ENCODE measurements at places on chromosomes 2 and 18.

DNA sequence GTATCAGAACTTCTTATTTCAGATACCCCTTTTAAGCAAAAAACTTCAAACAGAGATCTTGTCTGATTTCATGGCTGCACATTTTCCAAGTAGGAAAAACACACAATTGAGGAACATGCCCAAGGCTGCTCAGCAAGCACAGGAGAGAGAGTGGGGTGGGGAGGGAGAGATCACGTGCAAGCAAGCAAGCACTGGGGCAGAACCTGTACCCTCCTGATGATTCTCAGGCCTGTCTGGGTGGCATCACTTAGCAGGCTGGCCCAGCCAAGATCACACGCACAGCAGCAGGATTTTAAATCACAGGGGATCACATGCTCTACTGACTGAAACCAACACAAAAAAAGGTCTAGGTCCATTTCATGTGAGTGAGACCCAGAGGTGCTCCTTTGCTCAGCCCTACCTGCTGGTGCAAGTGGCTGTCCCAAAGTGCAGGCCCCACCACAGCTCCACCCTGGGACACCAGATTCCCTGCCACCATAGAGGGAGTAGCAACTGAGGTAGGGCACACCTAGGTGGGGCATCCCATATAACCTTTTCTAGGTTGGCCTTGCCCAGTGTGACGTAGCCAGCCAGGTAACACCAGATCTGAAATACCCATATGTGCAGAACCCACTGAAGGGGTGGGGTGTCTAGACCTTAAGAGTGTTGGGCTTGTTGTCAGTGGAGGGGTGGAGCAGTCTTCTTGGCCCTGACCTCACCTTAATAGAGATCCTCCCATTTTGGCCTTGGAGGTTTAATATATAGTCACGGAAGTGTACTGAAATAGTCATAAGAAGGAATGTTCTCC, 1.8 kb upstream of the LYPD6B start:
- DNase-seq: no peak

- no peak for DNase-seq
Measured at GRCh38 chr2:61949458-61949713, 43.9 kb downstream of the COMMD1 start.

DNA sequence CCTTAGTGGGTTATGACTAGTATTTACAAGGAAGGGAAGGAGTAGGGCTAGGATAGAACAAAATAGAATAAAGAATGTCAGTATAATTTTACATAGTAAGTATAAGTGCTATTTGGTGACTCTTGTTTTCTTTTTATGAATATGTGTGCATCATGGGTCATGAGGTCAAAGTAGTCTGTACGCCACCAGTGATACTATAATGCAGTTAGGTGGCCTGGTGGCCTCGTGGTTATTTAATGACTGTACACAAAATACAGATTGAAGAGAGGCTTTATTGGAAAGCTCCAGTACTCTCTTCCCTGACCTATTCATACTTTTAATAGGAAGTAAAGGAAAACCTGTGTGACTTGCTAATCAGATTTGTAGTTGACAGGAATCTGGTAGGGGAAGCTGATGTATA, 27.3 kb downstream of the CAB39 start:
- no peak for DNase-seq

DNA sequence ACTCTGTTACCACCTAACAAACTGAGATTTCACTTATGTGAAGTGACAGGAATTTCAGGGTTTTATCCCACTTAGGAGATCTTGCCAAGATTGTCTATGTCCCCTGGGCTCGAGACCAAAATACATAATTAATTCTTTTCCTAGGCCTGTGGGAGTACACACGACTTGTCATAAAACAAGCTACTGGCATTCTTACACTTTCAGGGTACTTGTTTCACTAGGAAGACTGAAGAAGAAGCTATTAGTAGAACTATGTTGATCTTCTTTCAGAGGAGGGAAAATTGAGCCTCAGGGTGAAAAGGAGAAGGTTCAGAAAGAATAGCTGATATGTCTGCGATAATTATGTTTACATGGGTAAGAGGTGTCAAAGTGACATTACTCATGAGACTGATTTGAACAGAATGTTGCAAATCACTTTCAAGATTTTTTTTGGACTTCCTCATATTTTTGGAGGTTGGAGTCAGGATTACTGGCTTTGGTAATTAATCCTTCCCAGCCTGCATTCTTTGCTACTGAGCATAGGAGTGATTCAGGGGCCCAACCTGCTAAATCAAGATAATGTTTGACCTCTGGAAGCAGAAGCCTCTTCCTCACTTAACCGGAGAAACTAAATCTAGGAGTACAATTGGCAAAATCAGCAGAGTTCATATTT, 240.0 kb upstream of the NT5C1B start:
- DNase-seq: no peak

DNA sequence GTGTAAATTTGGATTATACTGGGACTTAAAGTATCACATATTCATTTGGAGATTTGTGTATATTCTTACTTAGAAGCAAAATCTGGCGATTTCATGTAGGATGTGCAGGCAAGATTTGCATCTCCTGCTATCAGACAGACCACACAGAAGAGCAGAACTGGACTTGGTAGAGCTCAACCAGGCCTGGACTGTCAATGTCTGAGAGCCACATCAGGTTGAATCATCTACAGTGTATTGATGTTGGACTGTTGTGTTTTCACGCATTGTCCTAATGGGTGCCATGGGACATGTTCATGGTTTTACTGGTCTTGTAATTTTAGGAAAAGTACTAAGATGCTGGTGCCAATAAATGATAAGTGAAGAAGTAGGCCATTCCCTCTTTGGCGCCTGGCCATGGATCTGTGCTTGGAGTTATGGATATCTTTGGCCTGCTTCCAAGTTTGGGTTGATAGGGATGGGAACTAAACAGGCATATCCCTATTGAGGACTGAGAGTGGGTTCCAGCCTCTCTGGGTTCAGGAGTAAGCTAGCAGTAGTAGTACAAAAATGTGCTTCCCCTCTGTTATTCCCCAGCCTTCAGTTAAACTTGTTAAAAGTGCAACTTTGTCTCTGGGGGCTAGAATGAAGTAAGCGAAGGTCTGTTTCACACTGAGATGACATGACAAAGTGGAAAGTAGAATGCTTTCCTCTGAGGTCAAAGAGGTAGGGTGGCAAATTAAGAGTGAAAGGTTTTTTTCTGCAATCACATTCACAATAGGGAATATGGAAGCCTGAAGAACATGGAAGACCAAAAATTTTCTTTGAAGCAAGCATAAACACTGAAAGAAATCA, 49.2 kb upstream of the NEMP2 start:
- no peak for DNase-seq

- no peak for DNase-seq
Measured at GRCh38 chr2:221429741-221430491, 142.2 kb downstream of the EPHA4 start.

DNA sequence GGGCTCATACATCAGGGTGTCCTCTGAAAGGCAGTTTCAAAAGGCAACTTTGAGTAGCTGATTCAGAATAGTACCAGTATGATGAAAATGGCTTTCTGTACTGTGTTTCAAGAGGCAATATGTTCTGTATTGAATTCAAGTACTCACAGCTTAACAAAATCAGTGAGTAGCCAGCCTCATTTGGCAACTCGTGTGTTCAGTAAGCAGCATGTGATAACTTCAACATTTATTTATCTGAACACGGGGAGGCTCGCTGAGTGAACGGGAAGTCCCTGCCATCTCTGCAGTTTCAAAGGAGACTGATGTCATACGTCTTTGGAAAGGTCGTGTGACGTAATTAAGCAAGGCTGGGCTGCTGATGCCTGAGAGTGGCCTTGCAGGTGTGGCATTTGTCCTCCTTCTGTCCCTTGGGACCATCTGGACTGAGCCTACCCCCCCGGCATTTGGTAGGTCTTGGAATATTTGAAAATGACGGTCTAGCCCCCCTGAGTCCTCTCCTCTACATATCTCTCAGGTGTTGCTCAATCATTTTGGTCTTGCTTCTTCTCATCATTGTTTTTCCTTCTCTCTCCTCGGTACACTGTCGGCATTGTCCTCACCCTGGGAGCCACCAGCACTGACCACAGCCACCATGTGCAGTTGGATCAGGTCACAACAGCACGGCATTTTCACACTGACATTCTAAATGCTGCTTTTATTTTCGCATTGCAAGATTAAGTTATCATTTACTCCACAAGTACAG, 62.8 kb downstream of the SMIM21 start:
- no peak for DNase-seq

- DNase-seq: no peak
Measured at GRCh38 chr2:169609264-169609663, 25.1 kb downstream of the PPIG start.

DNA sequence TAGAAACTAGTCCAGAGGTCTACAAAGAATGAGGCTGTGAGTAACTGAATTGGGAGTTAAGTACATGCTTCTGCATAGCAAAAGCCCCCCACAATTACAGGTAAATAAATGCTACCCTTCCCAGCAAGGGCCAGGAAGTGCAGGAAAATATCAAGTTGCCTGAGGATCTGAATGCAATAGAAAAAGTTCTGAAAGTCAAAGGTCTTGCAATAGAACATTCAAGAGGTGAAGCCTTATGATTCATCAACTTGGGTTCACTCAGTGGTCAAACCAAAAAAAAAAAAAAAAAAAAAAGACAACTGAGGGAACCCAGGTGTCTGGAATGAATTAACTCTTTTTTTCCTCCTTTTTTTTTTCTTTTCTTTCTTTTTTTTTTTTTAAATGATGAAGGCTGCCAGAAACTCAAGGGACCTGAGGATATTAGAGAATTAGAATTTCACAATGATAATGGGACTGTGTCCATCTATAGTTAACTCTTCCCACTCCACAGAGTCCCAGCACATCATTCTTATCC, 42.9 kb upstream of the RFX8 start:
- no peak for DNase-seq

GRCh38 chr2:36553683-36554082, 44.3 kb downstream of the FEZ2 start:
- DNase-seq: no peak

- DNase-seq: no peak
Measured at GRCh38 chr18:69035756-69036155, 237.9 kb downstream of the CCDC102B start.

DNA sequence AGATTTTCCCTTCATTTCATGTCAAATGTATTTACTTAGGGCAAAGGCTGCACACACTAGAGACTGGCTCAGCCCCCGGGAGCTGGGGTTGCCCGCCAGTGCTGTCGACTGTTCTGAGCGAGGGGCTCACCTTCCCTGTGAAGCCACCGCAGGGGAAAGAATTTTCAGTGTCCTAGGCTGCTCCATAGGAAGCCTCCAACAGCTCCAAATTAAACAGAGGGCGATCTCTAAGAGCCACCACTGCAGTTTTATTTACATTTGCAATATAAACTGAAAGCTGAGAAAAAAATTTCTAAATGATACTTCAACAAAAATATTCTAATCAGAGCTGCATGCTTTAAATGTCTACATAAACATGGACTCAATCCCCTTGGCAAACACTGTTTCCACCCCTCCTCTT, 54.0 kb downstream of the UXS1 start:
- no peak for DNase-seq

- no peak for DNase-seq
Measured at GRCh38 chr2:238895891-238896600, 48.2 kb downstream of the TWIST2 start.

- DNase-seq: no peak
Measured at GRCh38 chr2:240421381-240421780, 14.1 kb upstream of the GPC1 start.

DNA sequence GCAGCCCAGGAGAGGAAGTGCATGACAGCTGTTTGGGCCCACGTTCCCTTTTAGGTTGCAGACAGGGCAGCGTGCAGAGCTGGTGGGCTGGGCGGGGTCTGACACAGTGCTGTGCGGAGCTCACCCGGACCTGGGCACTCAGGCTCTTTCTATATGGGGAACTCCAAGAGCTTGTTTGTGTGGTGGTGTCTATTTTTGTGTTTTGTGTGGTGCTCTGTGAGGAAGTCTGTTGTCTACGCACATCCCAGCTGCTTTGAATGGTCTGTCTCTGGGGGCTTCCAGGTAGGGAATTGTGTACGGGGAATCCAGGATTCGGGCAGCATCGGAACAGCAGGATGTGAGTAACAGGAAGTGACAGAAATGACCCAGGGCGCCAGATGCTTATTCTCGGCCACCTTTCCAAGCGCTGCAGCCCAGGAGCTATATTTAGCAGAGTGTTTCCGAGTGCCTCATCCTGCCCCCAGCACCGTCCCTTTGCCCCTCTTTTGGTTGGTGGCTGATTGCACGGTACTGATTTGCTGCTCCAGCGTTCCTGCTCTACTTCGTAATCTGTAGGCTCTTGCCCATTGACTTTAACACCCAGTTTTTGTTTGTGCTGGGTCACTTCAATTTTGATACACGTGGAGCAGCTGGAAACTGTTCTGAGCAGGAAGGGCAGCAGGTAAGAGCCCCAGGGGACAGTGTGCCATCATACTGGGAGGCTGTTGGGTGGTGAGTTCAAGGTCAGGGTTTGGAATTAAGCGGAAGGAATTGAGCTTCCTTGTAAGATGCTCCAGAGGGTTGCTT, 64.7 kb downstream of the DGKD start:
- DNase-seq: no peak

DNA sequence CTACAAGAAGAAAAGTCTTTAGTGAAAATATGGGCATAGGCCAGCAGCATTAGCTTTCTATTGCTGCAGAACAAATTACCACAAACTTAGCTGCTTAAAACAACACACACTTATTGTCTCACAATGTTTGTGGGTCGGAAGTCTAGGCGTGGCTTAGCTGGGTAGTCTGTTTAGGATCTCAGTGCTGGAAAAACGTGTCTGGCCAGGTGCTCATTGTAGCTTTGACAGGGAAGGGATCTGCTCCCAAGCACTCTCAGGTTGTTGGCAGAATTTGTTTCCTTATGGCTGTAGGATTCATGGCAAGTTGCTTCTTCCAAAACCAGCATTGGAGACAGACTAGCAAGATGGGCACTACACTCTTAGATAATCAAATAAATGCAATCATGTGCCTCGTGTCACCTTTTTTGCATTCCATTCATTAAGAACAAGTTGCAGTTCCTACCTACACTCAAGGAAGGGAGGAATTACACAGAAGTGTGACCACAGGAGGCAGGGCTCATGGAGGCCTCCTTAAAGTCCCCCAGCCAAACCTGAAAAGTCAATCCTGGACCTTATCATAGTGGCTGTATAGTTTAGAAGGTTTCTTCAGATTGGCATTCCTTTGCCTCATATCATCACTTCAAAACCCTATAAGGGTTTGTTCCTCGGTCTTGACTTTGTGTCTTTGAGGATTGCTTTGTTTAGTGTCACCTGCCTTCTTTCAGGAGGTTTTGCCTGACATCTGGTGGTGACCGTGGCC, 17.3 kb downstream of the MRPL30 start:
- DNase-seq: no peak

DNA sequence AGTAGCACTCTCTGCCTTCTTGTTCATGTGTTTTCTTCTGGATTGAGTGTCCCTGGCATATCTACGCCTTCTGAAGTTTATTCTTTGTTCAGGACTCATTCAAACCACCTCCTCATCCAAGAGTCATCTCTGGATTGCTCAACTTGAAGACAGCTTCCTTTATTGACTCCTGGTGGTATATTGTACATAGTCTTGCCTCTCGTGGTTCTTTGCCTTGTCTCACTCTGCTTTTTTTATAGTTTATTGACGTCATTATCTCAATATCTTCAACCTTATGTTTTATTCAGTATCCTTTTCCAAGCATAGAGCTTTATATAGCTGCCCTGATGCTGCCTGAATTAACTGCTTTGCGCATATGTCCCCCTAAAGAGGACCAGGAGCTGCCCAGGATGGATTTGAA, 161.7 kb downstream of the INSIG2 start:
- no peak for DNase-seq

Data from NCI-H1048 (cell line).